NCI-H2171 treated with DMSO at 0.1 percent for 48 hours (cell line): ENCODE measurements at places on chromosomes 1 and 21.

DNA sequence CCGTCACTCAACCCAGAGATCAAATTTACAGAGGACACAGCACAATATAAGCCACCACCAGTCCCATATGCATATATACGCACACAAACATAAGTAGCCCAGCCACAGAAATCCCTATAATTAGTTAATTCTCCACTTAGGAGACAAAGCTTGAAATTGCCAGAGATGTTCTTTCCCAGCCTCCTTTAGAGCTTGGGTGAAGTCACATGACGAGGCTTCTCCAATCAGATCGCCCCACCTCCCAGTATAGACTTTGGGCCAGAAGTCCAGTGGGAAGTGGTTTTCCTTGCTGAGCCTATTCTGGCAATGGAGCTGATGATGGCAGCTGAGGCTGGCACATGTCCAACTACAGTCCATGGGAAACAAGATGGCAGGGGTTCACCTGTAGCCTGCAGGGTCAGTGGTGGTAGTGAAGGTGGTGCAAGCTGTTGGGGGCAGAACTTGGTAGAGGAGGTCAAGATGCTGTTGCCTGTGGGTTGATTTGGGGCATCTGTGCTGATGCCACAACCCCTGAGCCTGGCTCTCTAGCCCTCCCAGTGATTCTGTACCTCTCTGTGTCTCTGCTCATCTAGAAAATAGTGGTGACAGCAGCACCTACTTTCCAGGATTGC lies 535.9 kb downstream of the MATN1 start:
- no peak for DNase-seq

- DNase-seq: no peak
Observed at GRCh38 chr21:18368205-18368604, 35.4 kb downstream of the TMPRSS15 start.

GRCh38 chr21:38342739-38343138 lies 85.9 kb downstream of the KCNJ15 start:
- no peak for DNase-seq

- no peak for DNase-seq
Observed at GRCh38 chr1:230858918-230859729, 9.2 kb downstream of the C1orf198 start.

- no peak for DNase-seq
Observed at GRCh38 chr1:228794810-228795209, 59.5 kb downstream of the RHOU start.

DNA sequence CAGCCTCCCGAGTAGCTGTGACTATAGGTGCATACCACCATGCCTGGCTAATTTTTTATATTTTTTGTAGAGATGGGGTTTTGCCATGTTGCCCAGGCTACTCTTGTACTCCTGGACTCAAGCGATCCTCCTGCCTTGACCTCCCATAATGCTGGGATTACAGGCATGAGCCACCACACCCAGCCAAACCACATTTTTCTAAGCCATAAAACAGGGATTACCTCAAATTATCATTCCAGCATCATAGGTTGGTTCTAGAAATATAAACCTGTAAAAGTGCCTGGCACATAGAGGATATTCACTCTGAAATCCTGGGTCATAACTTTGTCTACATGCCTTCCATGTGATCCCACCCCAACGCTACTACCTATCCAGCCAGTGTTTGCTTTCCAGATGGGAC lies 59.4 kb upstream of the JAK1 start:
- no peak for DNase-seq

DNA sequence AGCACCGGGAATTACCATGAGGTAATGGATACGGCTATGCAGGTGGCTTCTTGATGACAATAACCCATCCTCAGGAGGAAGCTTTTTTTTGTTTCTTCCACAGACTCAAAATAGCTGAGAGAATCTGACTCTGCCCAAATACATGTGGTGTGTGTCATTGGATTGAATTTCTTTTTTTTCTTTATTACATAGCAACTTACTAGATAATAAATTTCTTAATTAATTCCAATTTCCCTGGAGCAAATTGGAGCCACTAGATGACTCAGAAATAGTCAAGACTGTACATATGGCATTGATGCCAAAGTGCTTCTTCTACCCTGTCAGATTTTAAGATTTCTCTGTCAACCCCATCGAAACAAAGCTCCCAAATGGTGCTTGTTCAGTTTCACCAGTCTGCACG lies 42.7 kb downstream of the L1TD1 start:
- peak; percentile 74 for DNase-seq

DNA sequence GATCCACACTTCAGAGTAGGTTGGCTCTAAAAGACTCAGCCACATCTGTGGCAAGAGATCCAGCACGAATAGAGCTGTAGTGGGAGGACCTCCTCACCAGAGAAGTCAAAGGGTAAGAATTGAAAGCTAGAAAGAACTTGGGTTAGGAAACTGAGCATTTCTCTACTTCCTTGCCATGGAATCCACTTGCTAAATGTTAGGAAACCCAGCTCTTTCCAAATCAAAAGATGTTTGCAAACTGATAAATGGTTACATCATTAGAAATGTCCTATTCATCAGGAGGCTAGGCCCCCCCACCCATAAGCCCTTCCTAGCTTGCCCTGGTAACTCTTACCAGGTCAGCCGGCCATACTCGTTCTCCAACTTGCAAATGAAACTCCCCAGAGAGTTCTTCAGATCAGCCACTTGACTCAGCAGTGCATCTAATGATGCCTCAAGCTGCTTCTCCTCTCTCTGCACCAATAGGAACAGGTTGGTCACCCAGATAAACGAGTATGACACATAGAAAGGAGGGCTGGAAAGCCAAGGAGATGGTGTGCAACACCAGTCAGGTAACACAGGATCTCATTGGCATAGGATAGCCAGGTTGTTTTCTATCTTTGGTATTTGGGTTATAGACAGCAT lies 1.5 kb downstream of the MED8 start:
- DNase-seq: no peak

DNA sequence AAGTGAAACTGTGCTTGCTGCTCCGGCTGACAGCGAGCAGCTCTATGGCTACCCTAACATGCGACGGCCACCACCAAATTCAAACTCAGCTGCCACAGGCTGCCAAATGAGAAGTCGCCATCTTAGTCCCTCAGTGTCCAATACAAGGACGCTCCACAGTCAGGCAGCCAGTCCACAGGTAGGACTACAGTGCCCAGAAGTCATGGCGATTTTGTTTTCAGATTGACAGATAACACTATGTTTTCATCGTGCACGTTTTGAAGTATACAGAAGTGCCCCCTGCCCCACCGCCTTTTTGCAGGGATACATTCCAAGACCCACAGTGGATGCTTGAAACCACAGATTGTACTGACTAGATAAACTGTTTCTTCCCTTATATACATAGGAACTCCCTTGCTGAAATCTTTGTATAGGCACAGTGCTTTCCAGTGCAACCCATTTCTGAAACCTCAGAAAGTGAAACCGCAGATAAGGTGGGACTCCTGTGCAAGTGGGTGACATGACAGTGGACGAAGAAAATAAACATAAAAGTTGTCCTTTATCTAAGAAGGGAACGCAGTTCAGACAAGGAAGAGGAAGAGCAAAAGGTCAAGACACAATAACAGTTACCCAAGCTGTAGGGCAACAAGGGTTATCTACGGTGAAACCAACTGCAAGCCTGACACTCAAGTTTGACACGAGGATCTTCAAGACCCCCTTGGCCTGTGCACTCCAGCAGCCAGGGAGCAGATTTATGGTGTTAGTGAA lies 52.2 kb downstream of the STX6 start:
- DNase-seq: no peak

- peak; percentile 44 for DNase-seq
Observed at GRCh38 chr1:117179471-117179870, 31.3 kb downstream of the VTCN1 start.

- DNase-seq: no peak
Observed at GRCh38 chr1:244344001-244344400, 107.7 kb downstream of the ADSS2 start.

DNA sequence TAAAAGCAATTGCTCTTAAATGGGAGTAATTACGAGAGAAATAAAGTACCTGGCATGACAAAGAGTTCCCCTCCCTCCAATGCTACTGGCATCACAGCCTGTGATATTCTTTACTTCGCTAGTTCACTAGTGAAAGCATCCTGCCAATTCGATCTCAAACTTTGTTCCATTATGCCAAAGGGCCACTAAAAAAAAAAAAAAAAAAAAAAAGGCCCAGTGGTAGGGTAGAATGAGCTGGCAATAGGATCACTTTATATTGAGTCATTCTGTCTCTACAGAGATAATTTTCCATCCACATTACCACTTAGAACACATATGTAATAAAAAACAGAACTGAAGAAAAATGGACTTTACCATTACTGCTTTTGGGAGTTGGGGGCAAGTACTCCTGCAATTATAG lies 11.2 kb downstream of the PUM1 start:
- no peak for DNase-seq

DNA sequence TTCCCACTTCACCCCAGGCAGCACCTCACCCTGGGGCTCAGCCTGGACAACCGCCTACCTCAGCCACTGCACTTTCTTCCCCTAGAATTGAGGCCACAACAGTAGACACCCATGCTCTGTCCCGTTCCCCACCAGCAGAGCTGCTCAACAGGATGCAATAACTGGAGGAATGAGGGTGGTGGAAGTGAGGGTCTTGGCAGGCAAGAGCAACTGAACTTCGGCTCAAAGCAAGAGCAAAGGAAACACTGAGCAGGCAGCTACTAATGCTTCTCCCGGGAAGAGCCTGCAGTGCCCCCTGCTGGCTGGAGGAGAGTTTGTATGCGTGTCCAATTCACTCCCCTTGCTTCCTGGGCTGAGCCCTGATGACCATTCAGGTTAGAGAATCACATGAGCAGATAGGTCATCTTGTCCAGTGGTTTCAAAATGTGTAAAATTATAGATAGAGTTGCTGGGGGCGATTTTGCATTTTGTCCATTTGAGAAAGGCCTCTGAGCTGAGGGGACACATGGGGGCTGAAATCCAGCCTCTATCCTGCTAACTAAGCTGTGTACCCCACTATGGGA lies 13.9 kb downstream of the NT5C1A start:
- DNase-seq: peak; percentile 21

DNA sequence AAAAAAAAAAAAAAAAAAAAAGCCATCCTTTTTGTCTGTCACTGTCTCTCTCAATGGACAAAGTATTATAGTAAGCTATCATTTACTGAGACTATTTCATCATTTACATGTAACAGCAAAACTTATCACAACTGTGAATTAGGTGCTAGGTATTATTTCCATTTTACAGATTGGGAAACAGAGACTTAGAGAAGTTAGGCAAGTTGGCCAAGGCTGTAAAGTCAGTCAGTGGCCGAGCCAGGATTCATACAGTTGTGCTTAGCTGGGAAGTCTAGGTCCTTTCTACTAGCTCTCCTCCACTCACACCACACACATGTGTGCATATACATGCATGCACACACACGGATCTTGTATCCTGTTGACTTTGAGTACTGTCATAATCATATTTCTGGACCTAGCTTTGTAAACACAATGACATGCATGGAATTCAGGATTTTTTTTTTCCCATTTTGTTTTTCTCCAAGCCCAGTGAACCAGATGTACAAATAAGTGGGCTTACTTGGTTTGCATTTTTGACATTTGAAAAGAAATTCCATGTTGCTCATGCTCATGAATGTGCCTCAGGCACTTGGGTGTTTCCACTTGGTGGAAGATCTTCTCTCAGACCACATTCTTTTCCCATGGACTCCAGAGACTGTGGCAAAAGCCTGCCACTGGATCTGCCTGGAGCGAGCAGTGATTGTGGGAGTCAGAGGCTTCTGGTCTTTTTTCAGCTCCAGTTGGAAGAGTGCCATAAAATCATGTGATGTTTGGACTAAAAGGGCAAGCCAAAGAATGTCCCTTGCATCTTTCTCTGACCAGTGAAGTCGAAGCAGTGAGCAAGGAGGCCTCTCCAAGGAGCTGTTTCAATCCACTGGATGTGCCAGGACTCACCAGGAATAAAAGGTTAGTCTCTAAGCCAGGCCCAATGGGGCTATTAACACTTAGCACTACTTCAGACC lies 61.7 kb upstream of the DNAJC6 start:
- no peak for DNase-seq

GRCh38 chr1:228141226-228142044 lies 1.4 kb downstream of the GUK1 start:
- no peak for DNase-seq

DNA sequence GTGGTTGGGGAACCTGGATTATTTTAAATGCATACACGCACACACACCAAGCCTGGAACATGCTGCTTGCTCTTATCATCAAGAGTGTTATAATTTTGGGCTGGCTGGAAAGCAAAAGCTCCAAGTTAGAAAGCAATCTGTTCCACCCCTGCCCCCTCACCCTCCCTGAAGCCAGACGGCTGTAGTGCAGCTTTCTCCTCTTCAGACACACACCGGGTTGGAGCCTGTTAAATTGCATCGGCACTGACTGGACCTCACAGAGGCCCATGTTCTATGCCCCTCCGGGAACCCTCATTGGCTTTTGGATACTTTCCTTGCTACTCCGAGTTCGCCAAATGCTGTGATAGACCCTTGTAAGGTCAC lies 90.6 kb upstream of the KCNJ15 start:
- DNase-seq: peak; percentile 23

GRCh38 chr1:179295164-179295755 lies 1.7 kb downstream of the SOAT1 start:
- DNase-seq: no peak

- no peak for DNase-seq
Observed at GRCh38 chr1:70044832-70045231, 160.5 kb downstream of the LRRC40 start.

- no peak for DNase-seq
Observed at GRCh38 chr21:31553926-31554325, 105.6 kb upstream of the SOD1 start.

DNA sequence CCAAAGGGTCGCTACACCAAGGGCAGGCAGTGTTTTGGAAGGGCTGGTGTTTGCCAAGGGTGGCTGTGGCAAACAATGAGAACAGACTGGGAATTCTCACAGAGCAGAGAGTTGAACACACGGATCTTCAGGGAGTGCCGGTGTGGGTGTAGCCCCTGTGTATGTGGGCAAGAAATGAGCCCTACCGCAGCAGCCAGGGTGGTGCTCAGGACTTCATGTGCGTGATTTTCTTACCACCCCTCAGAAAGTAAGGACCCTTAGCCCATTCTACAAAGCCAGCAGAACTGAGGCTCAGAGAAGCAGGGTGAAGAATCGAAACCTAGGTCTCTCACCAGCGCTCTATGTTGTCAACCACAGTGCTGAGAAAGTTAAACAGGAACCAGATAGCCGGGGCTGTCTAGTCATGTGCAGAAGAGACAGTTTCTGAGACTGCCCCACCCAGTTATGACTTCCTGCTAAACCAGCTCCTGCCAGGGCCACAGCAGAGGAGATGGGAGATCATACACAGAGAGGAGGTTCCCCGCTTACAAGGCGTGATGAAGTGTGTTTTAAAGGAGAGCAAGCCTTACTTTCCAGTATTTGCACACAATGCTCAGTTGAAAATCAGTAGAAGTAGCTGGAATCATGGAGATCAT lies 21.9 kb upstream of the MORC3 start:
- no peak for DNase-seq
